NCI-H2029 (cell line): ENCODE measurements at places on chromosomes 16 and 17.

DNA sequence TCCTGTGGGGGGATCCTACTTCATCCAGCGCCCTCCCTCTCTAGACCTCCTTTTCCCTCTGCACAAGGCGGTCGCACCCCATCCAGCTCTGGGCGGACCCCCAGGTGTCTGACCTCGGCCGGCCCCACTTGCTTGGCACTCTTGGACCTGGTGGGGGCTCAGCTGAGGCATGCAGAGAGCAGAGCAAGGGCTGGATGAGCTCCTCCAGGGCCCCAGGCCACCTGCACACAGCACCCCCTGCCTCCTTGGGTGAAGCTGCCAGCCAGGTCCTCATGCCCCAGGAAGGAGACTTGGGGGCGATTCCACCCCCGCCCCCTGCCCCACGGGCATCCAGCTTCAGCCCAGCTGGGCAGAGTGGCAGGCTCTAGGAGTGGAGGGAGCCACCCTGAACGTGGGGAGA, 159.4 kb upstream of the GSE1 start:
- DNase-seq: no peak

DNA sequence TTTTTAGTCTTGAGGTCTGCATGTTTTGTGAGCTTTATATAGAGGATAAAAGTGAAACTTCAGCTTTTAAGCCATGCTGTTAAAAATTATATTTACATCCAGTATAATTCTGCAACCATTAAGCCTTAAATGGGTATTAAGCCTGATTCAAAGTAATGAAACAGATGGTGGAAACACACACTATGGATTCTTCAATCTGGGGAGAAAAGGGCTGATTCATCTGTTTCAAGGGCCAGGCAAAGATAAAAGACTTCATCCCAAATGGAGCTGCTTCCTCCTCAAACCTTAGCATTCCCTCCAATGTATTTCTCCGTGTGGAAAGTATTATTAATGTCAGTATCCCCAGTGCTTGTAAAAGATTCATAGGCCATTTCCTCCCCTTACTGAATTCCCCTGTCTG, 367.4 kb upstream of the ZFHX3 start:
- no peak for DNase-seq

DNA sequence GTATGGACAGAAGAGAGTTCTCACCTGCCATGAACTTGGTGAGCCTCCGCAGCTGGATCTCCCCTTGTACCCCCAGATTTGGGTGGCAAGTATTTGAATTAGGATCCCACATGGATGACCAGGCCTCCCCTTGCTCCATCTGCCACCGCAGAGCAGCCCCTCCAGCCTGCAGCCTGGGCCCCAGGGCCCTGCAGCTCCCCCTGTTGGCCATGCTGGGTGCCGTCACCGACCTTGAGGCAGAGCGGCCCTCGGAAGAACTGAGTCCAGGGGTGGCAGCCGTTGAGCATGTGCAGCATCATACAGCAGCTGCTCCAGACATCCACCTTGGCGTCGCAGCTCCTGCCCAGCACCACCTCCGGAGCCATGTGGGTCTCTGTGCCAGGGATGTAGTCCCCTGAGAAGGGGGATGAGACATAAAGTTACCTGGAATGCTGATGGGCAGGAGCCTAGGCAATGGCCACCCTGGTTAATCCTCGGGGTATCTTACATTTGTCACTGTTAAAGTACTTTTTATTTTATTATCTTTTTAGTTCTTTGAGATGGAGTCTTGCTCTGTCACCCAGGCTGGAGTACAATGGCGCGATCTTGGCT, 9.0 kb upstream of the SPATA32 start:
- DNase-seq: no peak

- DNase-seq: no peak
Measured at GRCh38 chr17:66313325-66313724, 10.9 kb downstream of the PRKCA start.

GRCh38 chr16:22941970-22942501, 128.1 kb downstream of the HS3ST2 start:
- DNase-seq: no peak

DNA sequence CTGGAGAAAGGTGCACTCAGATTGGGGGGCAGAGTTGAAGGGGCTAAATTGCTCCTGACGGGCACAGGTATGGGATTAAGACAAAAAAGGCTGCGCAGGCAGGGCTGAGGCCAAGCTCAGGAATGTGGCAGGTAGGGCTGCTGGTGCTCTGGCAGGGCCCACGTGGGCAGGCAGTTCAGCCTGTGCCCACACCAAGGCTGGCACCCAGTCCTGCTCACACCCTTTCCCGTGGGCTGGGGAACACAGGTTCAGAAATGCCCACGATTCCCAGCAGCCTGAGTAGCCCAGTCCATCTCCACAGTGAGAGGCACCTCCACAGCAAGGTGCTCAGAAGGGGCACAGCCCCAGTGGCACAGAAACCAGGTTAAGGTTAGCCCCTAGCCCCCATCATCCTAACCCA, 4.4 kb downstream of the HDAC5 start:
- no peak for DNase-seq

DNA sequence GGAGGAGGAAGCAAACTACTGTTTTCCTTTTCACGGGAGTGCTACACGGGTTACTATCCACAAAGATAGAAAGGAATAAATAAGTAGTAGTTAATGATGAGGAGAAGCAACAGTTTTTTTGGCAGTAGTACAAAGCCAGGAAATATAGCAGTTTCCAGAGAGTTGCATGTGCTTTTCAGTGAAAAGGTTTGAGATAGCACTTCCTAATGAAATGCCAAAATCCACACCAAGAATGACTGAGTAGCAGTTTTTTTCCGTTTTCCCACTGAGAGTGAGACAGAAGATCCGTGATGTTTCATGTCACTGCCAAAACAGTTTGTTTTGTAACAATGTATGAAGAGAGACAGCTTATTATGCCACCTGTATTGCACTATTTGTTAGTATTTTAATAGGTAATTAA, 129.1 kb downstream of the STX8 start:
- DNase-seq: no peak

DNA sequence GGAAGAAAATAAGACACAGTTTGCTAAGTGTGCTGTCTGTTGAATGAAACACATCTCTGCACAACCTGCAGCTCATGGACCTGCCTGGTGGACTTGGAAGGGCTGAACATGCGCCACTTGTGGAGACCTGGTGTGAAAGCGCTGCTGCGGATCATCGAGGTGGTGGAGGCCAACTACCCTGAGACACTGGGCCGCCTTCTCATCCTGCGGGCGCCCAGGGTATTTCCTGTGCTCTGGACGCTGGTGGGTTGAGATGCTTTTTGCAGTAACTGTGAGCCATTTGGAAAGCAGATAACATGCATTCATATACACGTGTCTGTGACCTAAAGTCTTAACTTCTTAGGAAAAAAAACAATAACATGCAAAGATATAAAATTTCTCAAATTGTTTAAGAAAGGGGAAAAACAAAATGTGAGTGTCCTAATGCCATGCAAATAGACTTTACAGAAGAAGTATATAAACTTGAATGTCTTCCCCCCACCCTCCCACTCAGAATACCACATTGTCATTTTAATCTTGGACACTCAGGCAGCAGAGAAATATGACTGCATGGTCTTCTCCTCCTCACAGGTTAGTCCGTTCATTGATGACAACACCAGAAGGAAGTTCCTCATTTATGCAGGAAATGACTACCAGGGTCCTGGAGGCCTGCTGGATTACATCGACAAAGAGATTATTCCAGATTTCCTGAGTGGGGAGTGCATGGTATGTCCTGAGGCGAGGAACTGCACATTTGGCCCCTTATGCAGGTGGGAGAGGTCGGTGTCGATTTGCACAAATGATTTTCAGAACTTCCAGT, 65.6 kb downstream of the SEC14L1 start:
- no peak for DNase-seq

DNA sequence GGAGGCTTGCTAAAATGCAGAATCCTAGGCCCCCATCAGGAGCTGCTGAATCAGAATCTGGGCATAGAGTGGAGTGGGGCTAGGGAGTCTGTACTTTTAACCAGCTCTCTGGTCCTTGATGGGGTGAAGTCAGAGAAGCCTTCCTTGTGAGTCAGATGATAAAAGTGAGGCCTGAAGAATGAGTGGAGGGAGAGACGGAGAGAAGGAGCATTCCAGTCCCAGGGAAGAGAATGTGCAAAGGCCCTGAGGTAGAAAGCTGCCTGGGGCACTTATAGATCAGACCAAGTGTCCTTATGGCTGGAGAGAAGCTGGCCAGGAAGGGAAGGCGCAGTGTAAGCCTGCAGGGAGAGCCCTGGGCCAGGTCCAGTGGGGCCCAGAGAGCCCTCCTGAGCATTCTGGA, 235.1 kb upstream of the NLRP1 start:
- DNase-seq: no peak

GRCh38 chr17:53336281-53336680, 486.4 kb upstream of the KIF2B start:
- no peak for DNase-seq

DNA sequence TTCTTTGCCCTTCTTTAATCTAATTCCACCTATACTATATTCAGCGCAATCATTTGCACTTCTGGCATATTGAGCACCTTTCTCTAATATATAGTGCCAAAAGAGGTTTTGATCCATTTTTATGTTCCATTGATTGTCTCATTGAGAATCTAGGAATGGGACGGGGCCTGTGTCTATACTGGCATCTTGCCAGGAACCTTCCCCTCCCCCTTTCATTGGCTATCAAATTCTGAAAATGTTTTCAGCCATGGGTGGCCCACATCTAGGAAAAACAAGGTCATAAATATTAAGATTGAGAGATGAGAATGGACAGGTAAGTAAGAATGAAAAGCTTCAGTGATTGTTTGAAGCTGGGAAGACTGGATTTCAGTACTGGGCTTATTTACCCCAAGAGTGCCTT, 159.9 kb downstream of the FTO start:
- no peak for DNase-seq

- DNase-seq: no peak
Measured at GRCh38 chr16:67951485-67951884, 7.6 kb upstream of the LCAT start.

DNA sequence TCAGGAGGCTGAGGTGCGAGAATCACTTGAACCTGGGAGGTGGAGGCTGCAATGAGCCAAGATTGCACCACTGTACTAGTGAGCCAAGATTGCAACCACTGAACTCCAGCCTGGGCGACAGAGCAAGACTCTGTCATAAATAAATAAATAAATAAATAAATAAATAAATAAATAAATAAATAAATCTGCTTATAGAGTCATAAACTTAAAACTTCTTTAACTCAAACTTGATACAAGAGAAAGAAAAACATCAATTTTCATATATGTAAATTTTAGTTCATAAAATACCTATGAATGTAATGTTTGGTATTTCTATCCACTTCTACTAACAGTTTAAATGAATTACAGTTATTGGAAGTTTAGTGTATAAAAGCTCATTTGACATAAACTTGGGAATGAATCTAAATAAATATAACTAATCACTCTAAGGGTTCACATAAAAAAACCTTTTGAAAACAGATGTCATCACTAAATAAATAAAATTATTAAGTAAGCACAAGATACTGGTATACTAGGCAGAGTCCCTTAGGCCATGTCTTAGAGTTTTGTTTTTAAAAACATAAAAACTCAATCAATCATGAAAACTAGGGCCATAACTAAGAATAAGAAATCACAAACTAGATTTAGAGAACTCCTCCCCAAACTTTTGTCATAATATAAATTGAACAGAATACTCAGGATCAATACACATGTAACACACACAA, 54.1 kb downstream of the SMURF2 start:
- DNase-seq: no peak

DNA sequence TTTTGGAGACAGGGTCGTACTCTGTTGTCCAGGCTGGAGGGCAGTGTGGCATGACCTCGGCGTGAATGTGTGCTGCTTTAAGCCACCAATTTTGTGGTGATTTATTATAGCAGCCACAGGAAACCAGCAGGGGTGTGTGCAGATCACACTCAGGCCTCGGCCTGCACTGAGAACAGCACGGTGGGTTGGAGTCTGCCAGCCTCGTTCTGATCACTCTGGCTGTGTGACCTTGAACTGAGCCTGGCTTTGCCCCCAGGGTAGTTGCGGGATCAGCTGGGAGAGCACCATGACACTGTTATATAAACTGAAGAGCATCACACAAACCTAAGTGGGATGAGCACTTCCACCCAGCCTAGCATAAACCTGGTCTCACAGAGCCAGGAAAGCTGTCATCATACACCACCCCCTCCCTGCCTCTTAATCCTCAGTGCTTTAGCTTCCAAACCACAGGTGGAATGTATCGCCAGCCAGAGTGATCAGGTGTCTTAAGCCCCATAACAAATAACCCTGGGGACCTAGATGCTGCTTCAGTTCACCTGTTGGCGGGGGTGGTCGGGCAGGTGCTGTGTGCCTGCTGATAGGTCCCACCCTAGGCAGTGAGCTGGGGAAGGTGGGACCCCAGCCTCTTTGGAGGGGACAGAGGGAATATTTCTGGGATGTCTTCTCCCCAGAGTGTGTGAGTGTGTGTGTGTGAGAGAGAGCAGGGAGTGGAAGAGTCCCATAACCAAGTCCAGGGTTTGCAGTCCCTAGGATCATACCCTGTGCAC, 28.6 kb upstream of the NDRG4 start:
- no peak for DNase-seq

- DNase-seq: no peak
Measured at GRCh38 chr16:49884033-49885015, 28.4 kb upstream of the ZNF423 start.

DNA sequence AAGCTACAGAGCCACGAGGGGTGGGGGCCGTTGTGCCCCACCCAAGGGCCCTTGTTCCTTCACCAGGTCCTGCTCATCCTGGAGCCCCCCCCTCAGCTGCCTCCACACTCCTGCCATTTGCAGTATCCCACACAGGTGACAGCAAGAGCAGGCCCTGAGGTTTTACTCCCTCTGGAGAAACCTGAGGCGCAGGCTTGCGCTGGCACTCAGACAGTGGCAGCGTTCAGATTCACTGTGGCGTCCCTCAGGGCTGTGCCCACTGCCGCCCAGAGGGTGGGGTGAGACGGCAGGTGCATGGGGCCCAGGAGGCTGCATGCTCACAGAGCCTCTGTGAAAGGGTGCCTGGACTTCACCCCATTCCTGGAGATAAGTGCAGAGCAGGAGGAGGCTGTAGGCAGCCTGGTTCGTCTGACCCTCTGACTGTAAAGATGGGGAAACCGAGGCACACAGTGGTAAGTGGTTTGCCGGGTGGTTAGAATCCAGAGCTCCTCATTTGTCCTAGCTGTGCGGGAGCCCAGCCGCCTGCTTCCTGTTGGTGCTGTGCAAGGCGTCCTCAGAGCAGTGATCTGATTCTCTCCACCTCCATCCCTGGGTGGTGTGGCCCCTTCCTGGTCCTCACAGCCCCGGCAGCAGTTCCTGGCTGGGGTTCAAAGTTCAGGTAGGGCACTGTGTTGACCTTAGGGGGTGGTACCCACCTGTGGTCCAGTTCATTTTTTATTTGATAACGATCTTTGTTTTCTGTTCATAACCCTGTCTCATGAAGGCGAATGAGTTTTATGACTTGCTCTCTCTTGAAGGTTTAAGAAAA, 1.6 kb downstream of the SPIRE2 start:
- no peak for DNase-seq

GRCh38 chr17:17819561-17819995, 17.2 kb downstream of the SREBF1 start:
- DNase-seq: no peak
